ENCODE measurements at places on chromosomes 13 and 19.

DNA sequence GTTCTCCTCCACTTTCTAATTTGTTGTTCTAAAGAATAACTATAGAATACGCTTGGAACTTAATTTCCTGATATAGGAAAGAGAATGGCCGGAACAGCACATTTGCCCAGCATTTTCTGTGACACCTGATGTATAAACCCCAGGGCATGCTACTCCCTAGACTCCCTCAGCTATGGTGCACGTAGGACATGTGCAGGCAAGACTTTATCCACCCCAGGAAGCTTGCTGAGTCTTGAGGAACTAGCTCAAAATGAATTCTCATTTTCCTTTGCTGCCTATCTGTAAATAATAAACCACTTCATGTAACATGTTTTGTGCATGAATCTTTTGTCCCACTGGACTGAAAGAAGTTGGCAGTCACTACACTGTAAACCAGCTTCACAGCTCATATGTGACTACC, 535.8 kb upstream of the SLITRK1 start:
- no peak for DNase-seq

- no peak for DNase-seq
These were observed 420.9 kb downstream of the FOXO1 start for GRCh38 chr13:40245567-40245966.

GRCh38 chr13:54357284-54357933, 1328.8 kb downstream of the OLFM4 start:
- DNase-seq, result no peak

DNA sequence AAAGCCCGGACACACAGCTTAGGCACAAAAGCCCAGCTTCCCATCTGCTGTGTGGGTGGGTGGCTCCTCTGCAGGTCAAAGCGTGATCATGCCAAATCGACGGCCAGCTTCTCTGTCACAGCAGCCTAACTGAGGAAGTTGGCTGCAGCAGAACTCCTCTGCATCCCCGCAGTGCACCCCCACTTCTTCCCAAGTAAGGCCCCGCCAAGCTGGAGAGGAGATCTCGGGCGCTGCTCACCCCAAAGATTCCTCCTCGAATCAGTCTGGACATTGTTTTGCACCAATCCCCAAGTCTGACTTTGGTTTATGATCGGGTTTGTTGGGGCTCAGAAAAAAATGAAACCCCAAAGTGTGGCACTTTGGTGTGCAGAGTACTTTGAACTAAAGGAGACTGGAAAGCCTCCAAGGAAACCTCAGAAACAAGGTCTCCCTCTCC, 19.7 kb upstream of the CPB2 start:
- DNase-seq, result peak; percentile 54

DNA sequence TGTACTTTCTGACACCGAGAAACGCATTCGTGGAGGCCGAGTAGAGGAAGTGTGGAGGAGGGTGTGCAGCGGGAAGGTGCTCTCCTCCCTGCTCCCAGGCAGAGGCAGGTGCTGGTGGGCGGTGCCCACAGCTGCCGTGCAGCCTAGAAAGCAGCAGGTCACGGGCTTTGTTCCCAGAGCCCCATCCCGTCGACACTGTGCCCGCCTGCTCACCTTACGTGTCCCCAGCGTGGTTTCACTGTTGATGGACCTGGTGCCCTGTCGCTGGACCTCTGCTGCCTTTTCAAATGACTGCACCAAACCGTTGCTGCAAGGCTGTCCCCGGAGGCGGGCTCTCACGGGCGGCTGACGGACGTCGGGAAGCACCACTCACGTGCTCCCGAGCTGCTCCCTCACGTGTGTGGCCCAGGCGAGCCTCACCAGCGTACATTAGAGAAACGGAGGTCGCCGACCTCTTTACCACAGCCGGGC, 20.8 kb downstream of the PLEKHJ1 start:
- no peak for DNase-seq

Measured in inflammatory macrophage treated with lipopolysaccharide for 1 hour (primary cell).